CD4-positive, alpha-beta memory T cell (primary cell): ENCODE measurements at places on chromosomes 7 and 10. TPM values are rescaled to one million over a fixed set of nuclear protein-coding genes. Genes with fewer than 3 reads are reported as not detected.

- no peak overlapping the region for H3K27ac ChIP-seq
- no peaks in the 10 kb centered on the region for H3K27me3 ChIP-seq
- H3K4me3 ChIP-seq = no peak overlapping the region
- no peaks in the 10 kb centered on the region for H3K36me3 ChIP-seq
- DNase-seq = no peak
Measured at GRCh38 chr10:5490032-5490431, 9.3 kb downstream of the CALML5 start.

- no peak overlapping the region for H3K27ac ChIP-seq
- H3K4me1 ChIP-seq = peaks cover 12% of the 10 kb centered on the region
- no peak overlapping the region for H3K4me3 ChIP-seq
- no peaks in the 10 kb centered on the region for H3K27me3 ChIP-seq
Measured at GRCh38 chr10:14617852-14618251, 156.8 kb downstream of the FAM107B start.

H2BK1 gene
- 6.9 TPM for total RNA-seq

GLI3 gene
- total RNA-seq = 0.06 TPM

DNA sequence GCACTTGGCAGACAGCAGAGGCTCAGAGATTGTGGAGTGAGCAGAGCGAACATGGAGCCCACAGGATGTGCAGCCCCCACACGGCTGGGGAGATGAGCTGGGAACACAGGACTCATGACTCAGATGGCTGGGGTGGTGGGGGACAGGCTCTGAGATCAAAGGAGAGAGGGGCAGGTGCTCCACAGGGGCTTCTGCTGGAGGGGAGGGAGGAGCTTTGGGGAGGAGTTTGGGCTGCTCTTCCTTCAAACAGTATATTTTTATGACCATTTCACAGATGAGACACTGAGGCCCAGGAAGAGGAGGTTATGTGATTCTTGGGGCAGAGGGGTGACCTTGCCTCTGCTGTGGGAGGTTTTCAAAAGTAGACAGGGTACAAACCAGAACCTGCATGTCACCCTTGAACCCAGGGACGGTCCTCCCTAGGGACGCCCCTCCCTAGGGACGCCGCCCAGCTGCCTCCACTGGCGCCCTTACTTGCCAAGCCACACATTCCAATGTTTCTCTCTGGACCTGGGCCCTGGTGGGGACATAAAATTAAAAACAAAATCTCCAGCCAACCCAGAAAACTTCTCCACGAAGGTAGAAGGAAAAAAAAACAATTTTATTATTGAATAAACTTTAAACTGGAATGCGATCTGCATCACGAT, 981 bp upstream of the CRYGN start:
- H3K4me1 ChIP-seq = peaks cover 31% of the 10 kb centered on the region
- no peaks in the 10 kb centered on the region for H3K27me3 ChIP-seq
- H3K27ac ChIP-seq = no peak overlapping the region
- no peak overlapping the region for H3K4me3 ChIP-seq

OR2A1 gene
- total RNA-seq = not detected

GRCh38 chr7:7617550-7617949, 23.0 kb upstream of the UMAD1 start:
- H3K27ac ChIP-seq = no peak overlapping the region
- no peaks in the 10 kb centered on the region for H3K27me3 ChIP-seq

DNA sequence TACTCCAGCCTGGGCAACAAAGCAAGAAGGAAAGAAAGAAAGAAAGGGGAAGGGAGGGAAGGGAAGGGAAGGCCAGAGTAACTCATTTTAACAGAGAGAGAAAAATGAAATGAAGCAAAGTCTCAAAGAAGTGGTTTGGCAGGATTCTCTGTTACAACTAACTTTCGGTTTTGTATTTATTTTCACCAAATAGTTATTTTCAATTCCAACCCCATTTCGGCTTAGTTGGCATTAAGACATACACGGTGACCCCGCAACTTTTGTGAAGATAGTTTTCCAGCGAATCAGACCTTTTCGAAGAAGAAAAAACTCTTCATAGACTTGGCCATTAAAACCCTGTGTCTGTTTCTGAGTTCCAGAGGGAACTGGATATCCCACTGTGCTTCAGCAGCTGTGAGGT, 45.2 kb upstream of the LYZL2 start:
- H3K36me3 ChIP-seq = no peaks in the 10 kb centered on the region
- H3K27me3 ChIP-seq = peaks cover 1% of the 10 kb centered on the region
- no peak overlapping the region for H3K4me3 ChIP-seq
- no peak for DNase-seq
- no peak overlapping the region for H3K27ac ChIP-seq

DNA sequence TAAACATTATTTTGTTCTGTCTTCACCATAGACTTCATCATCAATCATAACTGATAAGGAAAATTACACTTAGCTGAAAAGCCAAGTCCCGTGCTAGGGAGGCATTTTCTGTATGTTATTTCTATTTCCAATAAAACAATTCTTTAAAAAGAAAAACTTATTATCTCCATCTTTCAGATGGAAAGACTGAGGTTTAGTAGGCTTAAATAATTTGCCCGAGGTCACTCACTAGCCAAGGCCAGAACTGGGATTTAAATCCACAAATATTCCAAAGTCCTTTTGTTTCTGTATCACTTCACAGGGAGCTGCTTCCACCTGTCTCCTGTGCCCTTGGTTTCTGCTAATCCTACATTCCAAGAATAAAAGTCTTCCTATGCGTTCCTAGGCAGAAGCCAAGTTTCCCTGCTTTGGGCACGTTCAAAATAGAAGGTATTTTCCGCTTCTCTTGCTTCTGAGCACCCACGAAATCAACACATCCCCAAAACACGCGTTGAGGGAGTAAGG, 732 bp downstream of the CPVL start:
- peaks cover 6% of the 10 kb centered on the region for H3K27me3 ChIP-seq
- no peaks in the 10 kb centered on the region for H3K4me1 ChIP-seq
- DNase-seq = no peak
- H3K4me3 ChIP-seq = no peak overlapping the region
- H3K27ac ChIP-seq = no peak overlapping the region

DNA sequence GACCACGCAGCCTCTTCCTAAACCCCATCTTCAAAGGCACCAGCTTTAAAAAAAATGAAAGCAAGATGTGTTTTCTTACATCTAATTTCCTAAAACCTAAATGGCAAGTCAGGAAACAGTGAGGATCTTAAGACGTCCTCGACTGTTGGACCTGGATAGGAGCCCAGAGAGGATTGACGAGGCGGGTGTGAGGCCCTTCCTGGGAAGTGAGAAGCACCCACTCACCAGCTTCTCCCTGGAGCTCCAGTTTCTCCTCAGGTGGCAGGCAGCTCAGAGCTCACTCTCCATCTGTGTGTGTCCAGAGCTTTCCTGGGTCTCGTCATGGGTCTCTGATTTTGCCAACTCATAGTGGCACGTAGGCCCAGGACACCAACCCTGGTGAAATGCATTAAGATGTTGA, 614.0 kb upstream of the AUTS2 start:
- no peaks in the 10 kb centered on the region for H3K4me1 ChIP-seq
- DNase-seq = no peak

SMIM30 gene
- total RNA-seq = 21.6 TPM

DNA sequence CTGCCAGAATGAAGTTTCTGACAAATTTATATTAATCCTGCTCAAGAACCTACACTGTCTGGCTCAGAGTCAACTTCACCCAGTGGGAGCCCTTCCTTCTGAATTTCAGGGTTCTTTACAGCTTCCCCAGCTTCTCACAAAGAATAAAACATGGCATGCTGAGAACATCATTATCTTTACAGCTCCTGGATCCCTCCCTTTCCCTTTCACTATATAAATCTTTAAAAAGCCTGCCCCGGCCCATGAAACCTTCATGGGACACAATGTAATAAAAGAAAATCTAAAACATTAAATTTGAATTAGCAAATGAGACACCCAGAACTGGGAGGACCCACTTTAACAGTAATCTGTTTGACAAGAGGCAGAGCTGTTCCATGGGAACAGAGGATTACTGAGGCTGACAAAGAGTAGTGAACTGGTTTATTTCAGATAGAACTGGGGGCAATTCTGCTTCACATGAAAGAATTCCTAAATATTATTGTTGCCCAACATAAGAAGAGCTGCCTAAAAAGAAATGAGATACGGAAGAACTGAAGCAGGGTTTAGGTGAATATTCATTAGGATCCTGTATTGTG, 222.8 kb downstream of the THSD7A start:
- H3K27me3 ChIP-seq = no peaks in the 10 kb centered on the region
- DNase-seq = no peak
- no peaks in the 10 kb centered on the region for H3K4me1 ChIP-seq
- no peak overlapping the region for H3K27ac ChIP-seq

DNA sequence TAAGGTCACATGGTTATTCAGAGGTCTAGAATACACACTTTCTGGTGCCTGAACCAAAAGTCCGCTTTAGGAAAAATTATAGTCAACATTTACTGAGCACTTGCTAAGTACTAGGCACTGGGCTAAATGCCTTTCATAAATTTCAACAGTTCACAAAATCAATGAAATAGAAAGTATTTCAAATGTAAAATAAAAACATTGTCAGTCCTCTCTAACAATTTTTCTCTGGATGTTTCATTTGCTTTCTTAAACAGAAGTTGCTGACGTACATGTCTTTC, 61.7 kb downstream of the HHEX start:
- H3K36me3 ChIP-seq = no peaks in the 10 kb centered on the region
- H3K27ac ChIP-seq = no peak overlapping the region

DNA sequence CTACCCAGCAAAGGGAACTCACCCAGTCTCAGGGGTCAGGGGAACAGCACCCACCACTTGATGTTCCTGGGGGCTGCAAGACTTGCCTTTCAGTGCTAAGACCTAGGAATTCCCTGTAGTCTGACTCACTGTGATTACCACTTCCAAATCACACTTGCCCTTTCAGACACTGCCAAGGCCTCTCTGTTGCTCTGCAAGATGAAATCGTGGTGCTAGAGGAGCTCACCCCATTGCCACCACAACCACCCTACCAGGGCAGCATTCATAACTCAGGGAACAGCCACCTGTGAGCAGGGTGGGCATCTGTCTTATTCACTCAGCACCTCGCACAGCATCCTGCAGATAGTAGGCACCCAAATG, 36.5 kb downstream of the XPNPEP1 start:
- H3K4me3 ChIP-seq = no peak overlapping the region
- H3K27me3 ChIP-seq = no peaks in the 10 kb centered on the region
- H3K4me1 ChIP-seq = peaks cover 8% of the 10 kb centered on the region

DNA sequence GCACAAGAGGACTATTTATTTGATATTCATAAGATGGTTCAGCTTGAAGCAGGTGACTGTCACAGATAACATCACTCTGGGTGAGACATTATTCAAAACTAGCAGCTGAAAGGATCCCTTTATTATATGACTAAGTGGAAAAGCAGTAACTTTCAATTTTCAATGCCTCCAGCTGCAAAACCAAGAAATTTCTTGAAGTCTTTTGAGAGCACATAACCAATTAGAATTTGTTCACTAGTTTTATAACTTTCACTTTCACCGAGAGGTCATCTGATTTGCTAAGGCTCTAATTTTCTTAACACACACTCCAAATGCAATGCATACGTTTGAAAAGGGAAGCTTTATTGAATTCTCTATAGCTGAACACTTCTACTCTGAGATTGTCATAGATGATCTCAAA, 88.6 kb upstream of the KLF14 start:
- no peak for DNase-seq
- H3K4me3 ChIP-seq = no peak overlapping the region
- H3K27me3 ChIP-seq = no peaks in the 10 kb centered on the region
- H3K36me3 ChIP-seq = no peaks in the 10 kb centered on the region
- H3K4me1 ChIP-seq = no peaks in the 10 kb centered on the region
